ENCODE measurements at places on chromosomes 2 and 18.

- DNase-seq, result no peak
These were observed 182.9 kb downstream of the DYM start for GRCh38 chr18:49277395-49278036.

DNA sequence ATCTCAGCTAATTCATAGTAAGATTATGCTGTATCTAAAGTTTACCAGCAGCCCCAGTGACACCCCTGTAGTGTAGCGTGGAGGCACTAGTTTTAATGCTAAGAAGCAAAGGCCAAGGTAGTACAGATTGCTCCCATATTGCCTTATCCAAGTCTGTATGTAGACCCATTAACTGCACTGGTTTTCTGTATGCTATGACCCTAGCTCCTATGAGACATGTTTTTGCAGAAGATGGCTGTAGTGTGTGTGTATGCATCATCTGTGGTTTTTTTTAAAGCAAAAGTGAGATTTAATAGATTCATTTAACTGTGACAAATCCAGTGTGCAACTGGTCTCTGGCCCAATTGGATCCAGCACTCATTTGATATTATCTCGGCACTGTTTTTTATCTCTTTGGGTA lies 86.5 kb downstream of the HAUS1 start:
- no peak for DNase-seq

DNA sequence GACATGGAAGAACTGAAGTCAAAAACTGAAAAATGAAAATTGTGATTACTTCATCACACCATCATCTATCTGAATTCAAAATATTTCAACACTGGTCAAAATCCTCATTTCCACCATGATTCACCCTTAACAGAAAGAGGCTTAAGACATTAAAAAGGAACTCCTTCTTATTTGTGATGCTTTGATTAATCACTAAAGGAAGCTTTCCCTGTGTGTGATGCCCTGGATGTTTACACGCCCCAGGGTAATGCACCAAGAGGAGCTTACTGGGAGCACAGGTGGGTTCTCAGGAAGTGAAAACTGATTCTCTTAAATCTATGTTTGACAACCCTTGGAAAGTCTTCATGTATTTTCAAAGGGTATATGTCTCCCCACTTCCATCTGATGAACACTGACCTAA lies 11.5 kb downstream of the GRB14 start:
- no peak for DNase-seq

GRCh38 chr2:207142461-207142860 lies 23.3 kb downstream of the KLF7 start:
- no peak for DNase-seq

GRCh38 chr2:24315669-24316068 lies 44.7 kb downstream of the ITSN2 start:
- no peak for DNase-seq

DNA sequence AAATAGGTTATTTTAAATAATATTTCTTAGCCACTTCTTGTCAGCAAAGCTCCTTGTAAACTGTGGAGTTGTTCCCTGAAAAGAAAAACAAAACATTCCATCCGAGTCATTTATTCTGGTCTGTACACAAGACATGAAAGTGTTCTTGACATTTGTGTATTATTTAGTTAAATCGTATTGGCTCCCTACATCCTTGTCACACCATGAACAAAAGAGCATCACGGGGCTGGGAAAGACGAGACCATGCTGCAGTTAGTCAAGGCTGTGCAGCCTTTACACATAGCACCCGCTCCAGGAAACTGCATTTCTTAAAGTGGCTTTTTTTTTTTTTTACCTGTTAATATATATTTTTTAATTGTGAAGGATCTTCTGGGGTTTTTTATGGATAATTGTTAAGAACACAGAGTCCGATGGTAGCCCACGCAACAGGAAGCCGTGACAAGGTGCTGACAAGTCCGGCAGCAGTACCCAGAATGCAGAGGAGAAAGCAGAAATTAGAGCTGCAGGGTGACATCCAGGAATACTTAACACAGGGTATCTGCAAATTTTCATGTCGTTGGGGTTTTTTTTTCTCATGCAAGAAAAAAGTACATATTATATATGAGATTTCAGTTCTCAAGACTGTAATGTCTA lies 588.4 kb downstream of the ARHGAP15 start:
- no peak for DNase-seq

DNA sequence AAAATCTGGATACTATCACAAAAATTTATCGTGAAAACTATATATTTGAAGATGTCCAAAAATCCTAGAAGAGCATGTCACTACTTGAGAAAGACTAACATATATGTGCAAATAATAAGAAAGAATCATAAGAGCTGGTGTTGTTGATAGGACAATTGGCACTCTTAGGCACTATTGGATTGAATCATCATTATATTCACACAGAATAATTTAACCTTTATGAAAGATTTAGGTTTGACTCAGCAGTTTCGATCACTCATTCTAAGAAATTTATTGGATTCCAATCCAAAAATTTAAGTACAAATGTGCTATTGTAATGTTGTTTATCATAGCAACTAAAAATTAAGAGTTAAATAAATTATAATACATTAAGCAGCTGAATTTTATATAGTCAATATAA lies 503.6 kb downstream of the SPAG16 start:
- DNase-seq, result no peak

DNA sequence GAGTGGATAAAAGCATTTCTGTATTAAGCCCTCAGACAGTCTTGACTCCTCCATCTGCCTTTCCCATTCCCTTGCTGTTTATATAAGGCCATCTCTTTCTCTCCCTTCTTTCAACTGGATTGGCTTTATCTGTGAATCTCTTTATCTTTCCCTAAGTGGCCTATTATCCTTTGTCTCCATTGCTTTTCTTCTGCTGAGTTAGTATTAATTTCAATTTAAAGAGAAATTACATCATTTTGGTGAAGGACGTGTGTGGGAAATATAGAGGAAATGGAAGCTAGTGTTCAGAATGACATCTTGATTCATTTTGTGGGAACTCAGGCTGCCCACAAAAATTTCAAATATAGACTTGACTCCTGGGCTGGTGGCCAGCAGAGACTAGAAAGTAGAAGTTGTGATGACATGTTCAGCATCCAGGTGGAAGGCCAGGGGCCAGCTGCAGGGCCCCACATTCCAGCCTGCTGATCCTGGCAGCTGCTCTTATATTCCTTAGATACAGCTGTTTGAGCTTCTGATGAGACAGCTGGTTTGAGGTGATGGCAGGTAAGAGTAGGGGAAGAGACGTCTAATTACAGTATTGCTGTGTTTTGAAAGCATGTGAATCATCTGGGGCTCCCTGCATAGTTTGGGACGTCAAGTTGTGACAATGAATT lies 52.3 kb downstream of the DIS3L2 start:
- DNase-seq, result no peak

DNA sequence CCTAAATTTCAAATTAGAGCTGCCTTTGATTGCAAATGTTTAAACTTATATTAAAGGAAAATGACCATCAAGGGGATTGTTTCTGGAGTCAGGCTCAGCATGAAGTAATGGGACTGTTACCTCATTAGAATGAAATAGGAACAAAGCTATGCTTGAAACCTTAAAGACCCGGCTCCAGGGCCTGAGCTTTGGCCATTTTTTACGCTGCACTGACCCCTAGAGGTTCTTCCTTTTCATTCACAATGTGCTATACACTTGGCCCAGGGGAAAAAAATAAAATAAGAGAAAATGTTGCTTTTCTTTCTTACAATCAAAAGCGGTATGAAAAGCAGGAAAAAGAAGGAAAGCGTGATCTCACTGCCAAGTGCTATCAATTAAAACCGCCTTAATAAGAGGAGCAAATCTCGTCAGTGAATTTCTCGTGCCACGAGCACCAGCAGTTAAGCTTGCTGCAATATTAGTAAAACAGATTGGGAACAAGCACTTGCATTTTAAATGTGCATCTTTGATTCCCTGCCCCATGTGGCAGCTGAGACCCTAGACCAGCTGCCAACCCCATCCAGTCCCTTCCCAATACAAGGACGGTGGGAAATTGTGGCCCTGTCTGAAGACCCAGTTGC lies 96.6 kb downstream of the MBD2 start:
- no peak for DNase-seq

- DNase-seq, result no peak
These were observed 523.8 kb upstream of the TNP1 start for GRCh38 chr2:217383620-217384019.
